ENCODE measurements at places on chromosomes 3 and 15.

DNA sequence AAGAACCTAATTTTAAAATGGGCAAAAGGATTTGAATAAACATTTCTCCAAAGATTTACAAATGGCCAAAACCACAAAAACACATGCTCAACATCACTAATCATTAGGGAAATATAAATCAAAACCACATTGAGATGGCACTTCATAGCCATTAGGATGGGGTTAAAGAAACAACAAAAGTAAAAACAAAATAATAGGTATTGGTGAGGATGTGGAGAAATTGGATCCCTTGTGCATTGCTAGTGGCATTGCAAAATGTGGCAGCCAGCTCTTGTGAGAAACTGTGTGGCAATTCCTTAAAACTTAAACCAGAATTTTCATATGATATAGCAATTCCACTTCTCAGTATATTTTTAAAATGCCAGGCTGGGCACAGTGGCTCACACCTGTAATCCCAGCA is 126.5 kb downstream of the STT3B start:
- DNase-seq: no peak

- no peak for DNase-seq
Measured at GRCh38 chr15:38691965-38692788, 127.6 kb upstream of the RASGRP1 start.

GRCh38 chr3:104392327-104392726 is 974.4 kb upstream of the ALCAM start:
- DNase-seq: no peak

DNA sequence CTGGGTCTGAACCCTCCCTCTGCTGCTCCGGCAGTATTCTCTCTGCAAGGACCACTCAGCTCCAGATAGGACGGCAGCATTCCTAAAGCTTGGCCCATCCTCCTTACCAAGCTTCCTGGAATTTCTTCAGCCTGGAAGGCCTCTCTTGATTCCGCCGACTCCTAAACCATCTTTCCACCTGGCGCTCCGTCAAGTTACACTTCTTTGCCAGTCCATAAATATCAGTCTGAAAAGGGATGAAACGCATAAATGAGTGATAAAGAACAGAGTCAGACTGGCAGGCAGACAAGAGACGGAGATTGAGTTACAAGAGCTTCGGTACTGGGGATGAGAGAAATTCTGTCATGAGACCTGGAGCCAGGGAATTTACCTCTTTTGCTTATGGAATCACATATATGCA is 44.3 kb downstream of the CERS3 start:
- no peak for DNase-seq

- no peak for DNase-seq
Measured at GRCh38 chr3:117005911-117006522, 296.4 kb downstream of the TUSC7 start.

GRCh38 chr3:142656575-142656974 is 60.4 kb downstream of the PLS1 start:
- DNase-seq: no peak

DNA sequence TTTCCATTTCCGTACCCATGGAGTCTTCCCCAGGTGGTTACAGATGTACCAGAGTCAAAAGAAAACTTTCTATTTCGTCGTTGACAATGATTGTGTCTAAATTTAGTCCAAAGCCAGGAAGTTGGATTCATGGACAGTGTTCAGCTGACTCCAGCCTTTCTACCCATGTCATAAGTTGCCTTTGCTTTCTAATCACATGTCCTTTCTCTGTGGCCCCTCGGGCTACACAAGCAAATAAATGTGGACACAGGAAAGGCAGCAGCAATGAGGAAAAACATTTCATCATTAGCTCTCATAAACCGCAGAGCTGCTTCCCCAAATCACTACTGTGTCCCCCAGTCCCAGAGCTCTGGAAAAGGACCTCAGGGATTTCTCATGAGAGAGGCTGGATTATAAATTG is 82.0 kb downstream of the USF3 start:
- no peak for DNase-seq

- DNase-seq: no peak
Measured at GRCh38 chr15:85457392-85457968, 77.1 kb downstream of the AKAP13 start.

GRCh38 chr3:26084629-26085028 is 294.7 kb downstream of the OXSM start:
- no peak for DNase-seq

DNA sequence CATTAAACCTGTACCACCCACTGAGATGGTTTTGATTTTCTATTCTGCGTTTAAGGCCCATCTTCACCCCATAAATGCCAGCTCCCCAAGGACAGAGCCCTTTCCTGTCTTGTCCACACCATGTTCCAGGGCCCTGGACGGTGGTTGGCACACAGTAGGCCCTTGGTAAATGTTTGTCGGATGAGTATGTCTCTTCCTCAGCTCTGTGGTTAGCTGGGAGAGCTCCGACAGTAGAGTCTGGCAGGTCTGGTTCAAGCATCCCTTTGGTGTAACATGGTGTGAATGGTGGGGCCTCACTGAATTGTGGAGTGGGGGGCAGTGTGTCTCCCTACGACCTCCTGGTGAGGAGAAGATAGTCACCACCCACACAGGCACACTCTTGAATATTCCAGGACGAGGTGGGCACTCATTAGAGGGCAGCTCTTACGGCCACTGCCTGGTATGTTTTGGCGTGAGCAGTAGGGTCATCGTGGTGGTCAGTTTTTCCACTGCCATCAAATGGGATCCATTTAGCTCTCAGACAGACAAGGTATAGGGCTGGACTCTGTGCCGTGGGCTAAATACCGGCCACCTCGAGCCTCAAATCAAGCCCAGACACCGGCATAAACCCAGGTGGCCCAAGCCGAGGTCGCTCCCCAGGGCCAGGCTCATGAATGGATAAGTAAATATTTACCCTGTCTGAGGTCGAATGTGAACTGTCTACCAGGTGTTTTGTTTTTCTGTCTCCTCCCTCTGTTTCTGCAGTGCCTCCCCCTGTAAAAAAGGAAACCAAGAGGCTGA is 61.3 kb downstream of the SMAD3 start:
- DNase-seq: no peak

GRCh38 chr3:190043741-190044140 is 77.0 kb downstream of the P3H2 start:
- no peak for DNase-seq

- no peak for DNase-seq
Measured at GRCh38 chr15:94631608-94632007, 400.2 kb downstream of the MCTP2 start.

GRCh38 chr15:78360958-78361718 is 21.0 kb downstream of the CRABP1 start:
- no peak for DNase-seq

DNA sequence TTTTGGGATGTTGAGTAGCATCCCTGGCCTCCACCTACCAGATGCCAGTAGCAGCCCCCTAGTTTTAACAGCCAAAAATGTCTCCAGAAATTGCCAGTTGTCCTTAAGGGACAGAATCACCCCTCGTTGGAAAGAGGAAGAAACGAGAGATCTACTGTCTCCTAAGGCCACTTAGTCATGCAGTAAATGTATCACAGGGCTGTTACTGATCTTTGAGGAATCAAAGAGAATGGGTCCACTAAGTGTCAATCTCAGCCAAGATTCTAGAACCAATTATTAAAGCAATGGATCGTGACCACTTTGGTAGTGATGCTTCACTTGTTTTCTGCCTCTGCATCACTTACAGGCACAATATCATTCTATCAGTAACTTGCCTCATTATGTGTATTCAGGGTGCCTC is 26.4 kb downstream of the POLG start:
- DNase-seq: no peak

DNA sequence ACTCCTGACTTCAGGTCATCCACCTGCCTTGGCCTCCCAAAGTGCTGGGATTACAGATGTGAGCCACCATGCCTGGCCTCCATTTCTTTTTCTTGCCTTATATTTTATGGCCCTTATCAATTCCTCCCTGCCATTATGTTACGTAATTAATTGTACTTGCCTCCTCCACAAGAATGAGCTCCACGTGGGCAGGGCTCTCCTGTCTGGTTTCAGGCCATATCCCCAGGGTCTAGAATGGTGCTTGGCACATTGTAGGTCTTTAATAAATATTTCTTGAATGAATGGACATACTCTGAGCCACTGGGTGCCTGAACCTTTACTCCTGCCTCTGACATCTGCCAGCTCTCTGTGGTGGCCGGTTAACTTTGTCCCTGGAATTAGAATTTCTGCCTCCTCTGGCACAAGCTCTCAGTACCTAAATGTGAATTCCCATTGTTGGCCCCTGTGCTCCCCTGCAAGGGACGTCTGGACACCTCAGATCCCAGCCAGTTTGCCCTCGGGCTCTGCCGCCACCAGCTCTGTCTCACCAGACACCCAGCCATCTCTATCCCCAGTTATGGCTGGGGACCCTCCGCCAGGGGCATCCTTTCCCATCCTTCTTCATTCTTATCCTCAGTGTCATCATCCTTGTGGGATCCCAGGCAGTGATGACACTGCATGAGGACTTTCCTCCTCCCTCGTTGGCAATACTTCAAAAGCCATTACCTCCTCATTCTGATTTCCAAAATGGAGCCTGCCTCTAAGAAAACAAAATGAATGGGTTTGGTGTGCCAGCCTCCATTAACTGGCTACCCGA is 165.6 kb upstream of the SMAD3 start:
- no peak for DNase-seq

DNA sequence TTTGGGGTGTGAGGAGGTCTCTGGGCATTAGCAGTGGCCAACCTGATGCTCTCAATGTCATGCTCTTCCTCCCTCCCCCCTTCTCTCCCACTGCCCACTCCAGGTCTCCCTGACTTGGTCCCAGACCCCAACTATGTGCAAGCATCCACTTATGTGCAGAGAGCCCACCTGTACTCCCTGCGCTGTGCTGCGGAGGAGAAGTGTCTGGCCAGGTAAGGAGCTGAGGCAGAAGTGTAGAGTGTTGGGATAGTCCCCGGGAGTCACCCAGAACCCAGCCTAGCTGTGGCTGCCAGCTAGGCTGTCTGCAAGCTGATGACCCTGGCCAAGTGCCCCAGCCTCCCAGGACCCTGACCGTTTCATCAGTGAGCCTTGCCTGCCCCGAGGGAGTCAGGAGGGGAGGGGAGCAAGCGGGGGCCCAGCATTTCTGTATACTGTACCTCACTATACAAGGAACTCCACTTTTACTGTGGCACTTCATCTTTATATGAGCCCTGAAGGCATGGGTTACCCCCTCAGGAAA is 16.5 kb downstream of the LOXL1 start:
- no peak for DNase-seq

- no peak for DNase-seq
Measured at GRCh38 chr3:66572938-66573710, 72.3 kb upstream of the LRIG1 start.

DNA sequence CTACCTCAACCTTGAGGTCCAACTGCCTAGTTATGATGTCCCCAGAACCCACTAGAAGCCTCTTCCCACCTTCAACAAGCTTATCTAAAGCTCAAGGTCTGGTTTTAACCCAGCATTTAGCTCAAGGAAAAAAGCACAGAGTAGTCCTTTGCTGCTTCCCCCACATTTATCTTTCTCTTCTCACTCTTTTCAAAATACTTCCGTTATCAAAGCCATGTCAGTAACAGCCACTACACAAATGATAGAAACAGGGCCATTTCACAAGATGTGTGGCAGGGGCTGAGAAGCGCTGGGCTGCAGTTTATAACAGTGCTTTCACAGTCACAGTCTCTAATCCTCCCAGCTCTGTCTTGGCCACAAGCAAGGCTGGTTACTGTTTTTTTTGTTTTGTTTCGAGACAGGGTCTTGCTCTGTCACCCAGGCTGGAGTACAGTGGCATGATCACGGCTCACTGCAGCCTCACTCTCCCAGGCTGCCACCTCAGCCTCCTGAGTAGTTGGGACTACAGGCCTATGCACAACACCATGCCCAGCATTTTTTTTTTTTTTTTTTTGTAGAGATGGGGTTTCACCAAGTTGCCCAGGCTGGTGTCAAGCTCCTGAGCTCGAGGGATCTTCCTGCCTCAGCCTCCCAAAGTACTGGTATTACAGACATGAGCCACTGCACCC is 218.8 kb downstream of the OSBPL10 start:
- DNase-seq: no peak

DNA sequence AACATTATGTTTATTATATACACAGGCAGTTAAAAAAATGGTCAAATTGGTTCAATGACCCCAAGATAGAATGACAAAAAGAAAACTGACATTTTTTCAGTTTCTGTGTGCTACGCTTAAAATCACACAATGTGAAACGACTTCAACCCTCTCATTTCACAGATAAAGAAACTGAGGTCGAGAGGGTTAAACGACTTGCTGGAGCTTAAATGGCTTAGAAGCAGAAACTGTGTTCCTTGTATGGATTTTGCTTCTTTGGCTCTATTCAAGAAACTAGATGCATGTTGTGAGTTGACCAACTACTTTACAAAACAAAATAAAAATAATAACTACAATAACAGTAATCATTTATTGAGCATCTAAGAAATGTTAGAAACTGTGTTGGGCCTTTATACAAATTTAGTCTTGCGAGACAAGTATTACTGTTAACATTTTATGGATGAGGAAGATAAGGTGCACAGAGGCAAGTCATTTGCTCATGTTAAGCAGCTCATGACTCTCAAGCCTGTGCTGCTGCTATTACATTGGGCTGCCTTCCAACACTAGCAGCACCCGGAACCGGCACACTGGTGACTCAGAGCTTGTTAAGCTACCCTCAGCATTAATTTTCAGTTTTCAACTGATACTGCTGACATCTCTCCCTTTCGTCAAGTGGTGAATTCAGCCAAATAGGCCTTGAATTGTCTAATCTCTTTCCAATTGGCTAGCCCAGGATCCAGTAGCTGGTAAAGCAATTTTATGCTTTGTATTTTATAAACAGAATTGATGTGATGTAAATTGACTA is 487.6 kb downstream of the NAALADL2 start:
- DNase-seq: peak; percentile 25

DNA sequence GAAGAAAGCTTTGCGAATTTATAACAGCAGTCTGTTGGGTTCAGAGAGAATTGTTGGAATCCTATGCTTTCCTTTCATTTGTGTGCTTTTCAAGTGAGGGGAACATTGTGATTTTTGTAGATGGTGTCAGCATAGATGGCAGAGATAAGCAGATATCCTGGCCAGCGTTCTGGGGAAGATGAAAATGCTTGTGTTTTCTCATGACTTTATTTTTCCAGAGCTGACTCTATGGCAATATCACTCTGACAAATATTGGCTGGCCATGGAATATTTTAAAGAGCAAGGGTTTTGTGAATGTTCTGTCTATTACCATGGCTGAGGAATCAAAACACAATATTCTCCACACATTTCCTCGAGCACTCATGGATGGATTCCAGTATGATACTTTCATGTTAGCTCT is 108.8 kb downstream of the MITF start:
- no peak for DNase-seq

DNA sequence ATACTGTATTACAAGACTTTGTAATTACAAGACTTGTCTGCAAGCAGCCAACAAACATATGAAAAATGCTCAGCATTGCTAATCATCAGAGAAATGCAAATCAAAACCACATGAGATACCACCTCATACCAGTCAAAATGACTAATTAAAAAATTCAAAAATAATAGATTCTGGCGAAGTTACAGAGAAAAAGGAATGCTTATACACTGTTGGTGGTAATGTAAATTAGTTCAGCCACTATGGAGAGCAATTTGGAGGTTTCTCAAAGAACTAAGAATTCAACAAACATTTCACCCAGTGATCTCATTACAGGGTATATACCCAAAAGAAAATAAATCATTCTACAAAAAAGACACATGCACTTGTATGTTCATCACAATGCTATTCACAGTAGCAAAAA is 617.5 kb upstream of the CCDC54 start:
- no peak for DNase-seq

GRCh38 chr3:29440413-29441305 is 159.8 kb downstream of the RBMS3 start:
- no peak for DNase-seq

GRCh38 chr15:75204340-75205063 is 2.8 kb downstream of the C15orf39 start:
- DNase-seq: peak; percentile 76

Data from thoracic aorta (tissue), 2 donors.